ENCODE measurements at places on chromosomes 16 and 17.

- DNase-seq: peak; percentile 97
These were observed 11.5 kb downstream of the TAC4 start for GRCh38 chr17:49836111-49837030.

DNA sequence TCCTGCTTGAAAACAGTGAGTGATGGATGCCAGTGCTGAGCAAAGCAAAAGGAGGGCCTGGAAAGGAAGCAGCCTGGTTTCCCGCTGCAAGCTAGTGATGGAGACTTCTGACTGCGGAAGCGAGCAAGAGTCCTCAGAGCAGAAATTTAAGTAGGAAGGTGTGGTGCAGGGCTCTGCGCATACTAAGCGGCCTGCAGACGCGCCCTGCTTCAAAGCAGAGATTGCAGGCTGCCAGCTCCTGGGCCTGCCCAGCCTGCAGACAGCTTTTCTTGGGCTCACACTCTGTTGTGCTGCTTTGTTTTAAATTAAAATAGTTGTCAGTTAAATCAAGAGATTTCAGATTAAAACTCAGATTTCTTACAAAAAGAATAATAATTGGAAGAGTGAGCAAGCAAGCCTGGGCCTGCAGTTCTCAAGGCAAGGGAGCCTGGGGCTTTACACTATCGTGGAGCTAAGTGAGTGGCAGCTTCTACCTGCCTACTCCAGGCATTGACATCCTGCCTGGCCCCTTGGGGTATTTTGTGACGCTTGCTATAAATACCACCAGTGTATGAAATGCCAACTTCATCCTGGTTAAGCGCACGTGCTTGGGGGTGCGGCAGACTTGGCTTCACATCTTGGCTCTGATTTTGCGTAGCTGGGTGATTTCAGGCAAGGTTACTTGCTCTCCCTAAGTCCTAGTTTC lies 237.3 kb downstream of the XYLT1 start:
- DNase-seq: no peak

GRCh38 chr16:70653406-70653805 lies 7.0 kb downstream of the IL34 start:
- no peak for DNase-seq

GRCh38 chr16:57147381-57148221 lies 38.2 kb downstream of the PSME3IP1 start:
- no peak for DNase-seq

- no peak for DNase-seq
These were observed 2.9 kb downstream of the ABCC1 start for GRCh38 chr16:15952265-15952711.

- peak; percentile 71 for DNase-seq
These were observed 11.2 kb upstream of the SLC47A2 start for GRCh38 chr17:19727501-19728078.
